Thoracic aorta (tissue), 2 donors: ENCODE measurements at places on chromosomes 11 and 22. TPM values are rescaled to one million over a fixed set of nuclear protein-coding genes. Genes with fewer than 3 reads are reported as not detected.
A peak's percentile ranks its signal among the peaks of the same experiment; 100 is the strongest.

Gene UVRAG
- total RNA-seq, result 20.4 TPM

DNA sequence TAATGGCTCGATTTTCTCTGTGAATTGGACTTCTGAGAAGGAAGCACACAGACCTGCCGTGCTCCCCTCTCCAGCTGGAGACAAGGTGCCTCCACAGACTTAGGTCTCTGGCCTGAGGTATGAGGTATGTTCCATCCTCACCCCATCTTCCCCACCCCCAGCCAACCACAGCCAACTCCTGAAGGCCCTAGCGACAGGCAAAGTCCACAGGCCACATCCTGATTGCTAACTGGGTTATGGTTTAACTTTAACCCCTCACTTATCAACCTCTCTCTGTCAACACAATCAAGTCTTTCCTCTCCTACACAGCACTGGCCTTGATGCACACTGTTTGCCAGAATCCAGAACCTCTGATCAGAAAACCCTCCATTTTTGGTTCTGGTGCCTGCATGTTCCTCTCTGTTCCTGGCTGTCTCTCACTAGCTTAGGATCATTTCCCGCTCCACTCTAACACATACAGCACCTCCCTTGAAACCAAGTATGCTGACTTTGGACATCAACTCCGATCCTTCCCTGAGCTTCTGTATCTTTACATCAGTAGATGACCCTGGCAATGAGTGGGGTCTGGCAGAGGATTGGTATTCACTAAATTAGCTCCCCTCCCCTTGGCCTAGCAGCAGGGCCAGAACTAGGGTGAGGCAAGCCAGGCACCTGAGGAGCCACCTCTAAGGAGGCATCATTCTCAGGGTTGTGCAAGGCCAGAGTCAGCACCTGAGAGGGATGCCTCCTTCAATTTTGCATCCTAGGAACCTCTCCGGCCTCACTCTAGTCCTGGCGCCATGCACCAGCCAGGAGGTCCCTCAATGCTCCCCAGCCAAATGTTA is 22.0 kb downstream of the JAML start:
- no peak for DNase-seq
- H3K4me3 ChIP-seq, result no peak overlapping the region

GRCh38 chr22:37187552-37187890 is 526 bp downstream of the C1QTNF6 start:
- DNase-seq, result no peak
- H3K36me3 ChIP-seq, result no peaks in the 10 kb centered on the region
- peaks cover 24% of the 10 kb centered on the region for H3K4me1 ChIP-seq
- H3K27me3 ChIP-seq, result no peaks in the 10 kb centered on the region
- H3K27ac ChIP-seq, result peak overlapping the region; percentile 52

- H3K27ac ChIP-seq, result peak overlapping the region; percentile 92
- peaks cover 19% of the 10 kb centered on the region for H3K36me3 ChIP-seq
- no peaks in the 10 kb centered on the region for H3K27me3 ChIP-seq
- H3K4me1 ChIP-seq, result peaks cover 44% of the 10 kb centered on the region
- no peak overlapping the region for H3K4me3 ChIP-seq
These were observed 78.5 kb downstream of the BCR start for GRCh38 chr22:23258826-23259170.

Gene KCNJ1
- 1.1 TPM for total RNA-seq

- peak overlapping the region; percentile 68 for H3K4me3 ChIP-seq
- DNase-seq, result no peak
- H3K4me1 ChIP-seq, result peaks cover 7% of the 10 kb centered on the region
- peak overlapping the region; percentile 37 for H3K27ac ChIP-seq
These were observed 33.7 kb upstream of the PRR5 start for GRCh38 chr22:44668190-44668885.

DNA sequence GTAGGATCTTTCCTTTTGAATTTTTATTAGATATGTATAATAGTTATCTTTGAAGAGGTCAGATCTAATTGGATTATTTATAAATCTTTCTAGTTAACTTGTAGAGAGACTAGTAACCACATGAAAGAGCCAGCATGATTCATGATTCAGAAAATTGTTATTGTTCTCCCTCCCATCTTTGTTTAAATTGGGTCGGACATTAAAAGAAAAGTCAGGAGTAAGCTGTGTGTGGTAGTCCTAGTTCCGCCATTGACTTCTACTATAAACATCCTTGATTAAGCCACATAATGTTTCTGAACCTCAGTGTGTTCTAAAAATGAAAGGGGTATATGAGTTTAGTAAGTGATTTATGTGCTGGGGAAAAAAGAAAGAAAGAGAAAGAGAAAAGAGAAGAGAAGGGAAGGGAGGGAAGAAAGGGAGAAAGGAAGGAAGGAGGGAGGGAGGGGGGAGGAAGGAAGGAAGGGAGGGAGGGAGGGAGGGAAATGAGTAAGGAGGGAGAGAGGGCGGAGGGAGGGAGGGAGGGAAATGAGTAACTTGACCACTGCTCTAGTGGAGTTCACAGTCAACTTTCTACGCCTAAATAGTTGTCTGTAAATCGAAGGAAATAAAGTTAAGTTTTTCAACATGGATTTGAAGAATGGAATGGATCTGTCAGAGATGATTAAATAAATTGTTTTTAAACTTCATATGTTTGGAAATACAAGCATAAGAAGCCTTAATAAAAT is 32.9 kb downstream of the SIK2 start:
- H3K36me3 ChIP-seq, result no peaks in the 10 kb centered on the region
- H3K4me3 ChIP-seq, result no peak overlapping the region
- H3K27me3 ChIP-seq, result no peaks in the 10 kb centered on the region

- no peak overlapping the region for H3K4me3 ChIP-seq
- H3K27me3 ChIP-seq, result no peaks in the 10 kb centered on the region
- no peak for DNase-seq
- no peak overlapping the region for H3K27ac ChIP-seq
These were observed 12.2 kb upstream of the CYTH4 start for GRCh38 chr22:37269936-37270678.

DNA sequence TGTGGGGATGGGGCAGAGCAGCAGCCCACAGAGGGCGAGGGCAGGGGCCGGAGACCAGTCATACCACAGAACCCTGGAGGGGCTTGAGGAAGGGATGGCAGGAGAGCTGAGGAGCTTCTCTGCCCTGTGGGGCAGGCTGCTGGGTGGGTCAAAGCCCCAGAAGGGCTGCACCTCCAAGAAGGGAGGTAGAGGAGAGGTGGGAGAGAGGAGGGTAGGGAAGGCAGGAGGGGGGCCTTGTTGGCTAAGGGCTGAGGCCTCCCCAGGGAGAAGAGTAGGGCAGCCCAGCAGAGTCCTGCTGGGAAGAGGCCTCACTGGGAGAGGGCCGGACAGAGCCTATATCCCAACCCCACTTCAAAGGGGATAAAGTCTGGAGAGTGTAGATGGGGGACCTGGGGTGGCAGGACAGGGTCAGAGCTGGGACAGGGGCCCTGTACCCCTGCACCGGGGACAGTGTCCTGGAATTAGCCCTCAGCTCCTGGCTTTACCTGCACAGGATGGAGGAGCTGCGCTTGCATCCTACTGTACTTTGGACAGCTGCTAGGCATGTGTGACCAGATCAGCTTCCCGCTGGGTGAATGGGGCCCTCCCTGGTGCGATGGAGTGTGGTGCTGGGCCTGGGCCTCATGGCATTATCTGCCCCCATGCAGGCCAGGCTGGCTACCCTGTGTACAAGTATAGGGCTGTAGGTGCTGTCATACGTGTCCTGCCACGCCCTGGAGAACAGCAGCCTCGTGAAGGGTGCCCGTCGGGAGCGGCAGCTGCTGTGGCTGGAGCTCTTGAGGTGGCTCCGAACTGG is 7.3 kb downstream of the DGCR6L start:
- DNase-seq, result no peak
- H3K27ac ChIP-seq, result no peak overlapping the region
- H3K4me1 ChIP-seq, result peaks cover 6% of the 10 kb centered on the region

GRCh38 chr11:29002816-29003215 is 894.6 kb downstream of the METTL15 start:
- H3K27ac ChIP-seq, result no peak overlapping the region
- no peaks in the 10 kb centered on the region for H3K27me3 ChIP-seq
- H3K4me1 ChIP-seq, result no peaks in the 10 kb centered on the region
- H3K4me3 ChIP-seq, result no peak overlapping the region
- no peak for DNase-seq

- no peaks in the 10 kb centered on the region for H3K36me3 ChIP-seq
- DNase-seq, result no peak
- no peaks in the 10 kb centered on the region for H3K4me1 ChIP-seq
- H3K27ac ChIP-seq, result no peak overlapping the region
- no peaks in the 10 kb centered on the region for H3K27me3 ChIP-seq
These were observed 1.7 kb upstream of the OR5AL1 start for GRCh38 chr11:56410801-56411200.

Gene PATE2
- not detected for total RNA-seq
